ENCODE measurements at places on chromosomes 2 and 18.

GRCh38 chr2:63977904-63978303 lies 41.3 kb downstream of the VPS54 start:
- DNase-seq: no peak

GRCh38 chr2:102848366-102848839 lies 86.6 kb downstream of the TMEM182 start:
- no peak for DNase-seq

DNA sequence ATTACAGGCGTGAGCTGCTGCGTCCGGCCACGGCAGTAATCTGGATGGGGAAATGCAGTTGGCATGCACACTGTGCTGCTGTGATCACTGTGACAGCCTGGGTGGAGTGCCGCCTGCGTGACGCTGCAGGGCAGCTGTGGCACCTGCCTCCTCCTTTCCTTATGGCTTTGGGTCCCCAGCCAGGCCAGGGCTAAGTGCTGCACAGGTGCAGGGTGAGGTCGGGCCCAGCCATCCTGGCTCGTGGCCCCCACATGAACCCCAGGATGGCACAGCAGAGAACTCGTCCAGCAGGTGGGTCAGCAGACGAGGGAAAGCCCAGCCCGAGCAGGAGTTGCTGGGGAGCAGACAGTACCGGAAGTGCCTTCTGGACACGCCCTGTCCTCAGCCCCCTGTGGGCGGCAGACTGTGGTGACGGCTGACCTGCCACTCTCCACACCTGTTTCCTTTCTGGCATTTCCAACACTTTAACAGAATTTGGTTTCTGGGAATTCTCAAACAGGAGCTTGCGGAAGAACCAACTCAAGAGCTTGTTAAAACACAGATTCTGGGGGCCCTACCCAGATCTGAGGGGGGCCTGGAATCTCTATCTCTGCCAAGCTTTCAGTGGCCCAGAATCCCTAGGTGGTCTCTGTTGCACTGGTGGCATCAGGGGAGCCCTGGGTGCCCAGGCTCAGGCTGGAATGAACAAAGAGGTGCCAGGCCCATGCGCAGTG lies 16.9 kb downstream of the HS1BP3 start:
- no peak for DNase-seq

- no peak for DNase-seq
Measured at GRCh38 chr2:77807531-77808215, 285.5 kb upstream of the LRRTM4 start.

DNA sequence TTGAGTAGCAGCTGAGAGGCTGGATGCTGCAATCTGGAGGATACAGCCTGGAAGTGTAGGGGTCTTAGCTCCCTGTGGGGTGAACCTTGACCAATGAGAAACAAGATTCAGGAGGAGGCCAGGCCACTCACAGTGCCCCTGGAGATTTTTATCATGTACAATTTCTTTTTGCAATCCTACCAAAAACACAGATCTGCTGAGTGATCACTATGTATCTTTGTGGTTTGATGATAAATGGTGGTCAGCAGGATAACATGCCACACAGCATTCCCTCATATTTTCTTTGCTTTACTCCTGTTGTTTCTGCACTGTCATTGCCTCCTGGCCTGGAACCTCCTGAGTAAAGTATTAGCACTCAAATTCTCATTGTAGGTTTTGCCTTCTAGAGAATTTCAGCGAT lies 357.9 kb downstream of the THSD7B start:
- DNase-seq: no peak

- DNase-seq: no peak
Measured at GRCh38 chr18:11981192-11981542, at the start of gene IMPA2. Gene IMPA2, plus strand, starts transcription at chr18:11981507. Its CDS starts 163 bp downstream, at chr18:11981670.

DNA sequence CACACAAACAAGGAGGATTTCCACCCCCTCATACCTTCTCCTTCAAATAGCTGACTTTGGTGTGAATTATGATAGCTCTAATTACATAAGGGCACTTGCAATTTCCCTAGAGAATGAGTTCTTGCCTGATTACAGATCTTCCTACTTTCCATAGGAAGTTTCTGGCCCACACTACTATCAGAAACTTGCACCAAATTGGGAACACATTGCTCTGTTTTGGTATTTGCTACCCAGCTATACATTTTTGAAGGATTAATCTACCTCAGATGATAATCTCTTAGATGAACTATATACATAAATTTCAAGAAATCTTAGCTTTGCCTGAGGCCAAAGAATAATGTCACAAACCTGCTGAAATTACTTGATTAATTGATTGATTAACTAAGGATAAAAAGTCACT lies 4.9 kb downstream of the DCC start:
- DNase-seq: no peak

DNA sequence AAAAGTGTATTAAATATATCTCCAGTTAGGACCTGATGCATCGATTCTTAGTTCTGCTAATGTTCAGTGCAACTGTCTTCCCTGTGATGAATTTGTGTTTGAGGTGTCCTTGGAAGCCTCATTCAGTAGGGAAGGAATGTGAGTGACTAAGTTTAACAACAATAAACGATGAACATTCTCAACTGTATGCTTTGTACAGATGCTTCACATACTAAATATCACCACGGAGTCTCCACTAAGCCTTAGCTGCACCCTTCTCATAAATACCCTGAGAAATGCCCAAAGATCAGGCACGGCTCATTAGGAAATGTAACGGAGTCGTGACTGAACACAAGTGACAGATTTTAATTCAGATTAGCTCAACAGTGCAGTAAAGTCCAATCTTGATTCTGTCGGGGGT lies 24.4 kb upstream of the AGFG1 start:
- no peak for DNase-seq

GRCh38 chr2:144479138-144479537 lies 40.8 kb downstream of the ZEB2 start:
- no peak for DNase-seq

DNA sequence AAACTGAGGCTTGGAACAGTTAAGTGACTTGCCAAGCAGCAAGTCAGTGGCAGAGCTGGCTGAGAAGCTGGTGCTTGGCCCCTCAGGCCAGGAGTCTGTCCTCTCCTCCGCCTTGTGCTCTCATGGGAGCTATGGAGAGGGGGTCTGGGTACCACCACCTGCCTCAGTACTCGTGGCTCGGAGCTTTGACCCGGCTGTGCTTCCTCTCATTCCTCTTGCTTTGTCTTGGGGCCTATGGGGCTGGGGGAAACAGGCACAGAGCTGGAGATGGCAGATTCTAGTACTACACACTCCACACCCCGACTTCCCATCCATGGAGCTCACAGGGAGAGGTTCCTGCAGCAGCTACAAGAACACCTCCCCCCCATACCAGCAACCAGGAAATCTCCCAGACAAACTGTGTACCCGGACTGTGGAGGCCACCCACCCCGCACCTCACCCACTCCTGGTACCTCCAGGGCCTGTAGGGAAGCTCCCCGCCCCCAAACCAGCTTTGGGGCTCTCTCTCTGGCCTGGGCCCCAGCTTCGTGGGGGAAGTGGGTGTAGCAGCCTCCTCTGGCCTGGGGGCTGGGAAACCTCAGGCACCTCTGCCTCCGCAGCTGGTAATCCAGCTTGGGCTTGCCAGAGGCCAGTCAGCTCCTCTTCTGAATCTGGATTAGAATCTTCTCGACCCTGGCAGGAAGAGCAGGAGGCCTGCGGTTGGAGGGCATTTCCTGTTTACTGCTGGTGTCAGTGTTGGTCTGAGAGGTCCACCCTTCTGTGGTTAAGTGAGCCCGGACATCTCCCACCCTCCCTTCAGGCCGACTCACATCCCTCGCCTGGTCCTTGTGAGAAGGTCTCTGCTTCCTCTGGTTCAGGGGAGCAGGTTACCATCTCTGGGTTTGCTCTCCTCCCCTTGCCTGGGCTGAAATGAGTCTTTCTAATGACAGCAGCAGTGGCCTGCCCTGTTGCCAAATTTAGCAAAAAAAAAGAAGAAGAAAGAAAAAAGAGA lies 22.3 kb upstream of the RHOB start:
- no peak for DNase-seq

- no peak for DNase-seq
Measured at GRCh38 chr2:189265696-189266320, 86.2 kb upstream of the COL5A2 start.

- DNase-seq: no peak
Measured at GRCh38 chr18:7871560-7872456, 304.7 kb downstream of the PTPRM start.

GRCh38 chr18:59220784-59221765 lies 1.1 kb downstream of the GRP start:
- DNase-seq: no peak

GRCh38 chr2:57408587-57408986 lies 638.0 kb upstream of the VRK2 start:
- DNase-seq: no peak

GRCh38 chr2:239073745-239074530 lies 226.1 kb downstream of the TWIST2 start:
- DNase-seq: no peak

- peak; percentile 42 for DNase-seq
Measured at GRCh38 chr18:79400591-79401381, 5.1 kb downstream of the NFATC1 start.

- no peak for DNase-seq
Measured at GRCh38 chr18:23270986-23271680, 135.8 kb downstream of the CABLES1 start.

DNA sequence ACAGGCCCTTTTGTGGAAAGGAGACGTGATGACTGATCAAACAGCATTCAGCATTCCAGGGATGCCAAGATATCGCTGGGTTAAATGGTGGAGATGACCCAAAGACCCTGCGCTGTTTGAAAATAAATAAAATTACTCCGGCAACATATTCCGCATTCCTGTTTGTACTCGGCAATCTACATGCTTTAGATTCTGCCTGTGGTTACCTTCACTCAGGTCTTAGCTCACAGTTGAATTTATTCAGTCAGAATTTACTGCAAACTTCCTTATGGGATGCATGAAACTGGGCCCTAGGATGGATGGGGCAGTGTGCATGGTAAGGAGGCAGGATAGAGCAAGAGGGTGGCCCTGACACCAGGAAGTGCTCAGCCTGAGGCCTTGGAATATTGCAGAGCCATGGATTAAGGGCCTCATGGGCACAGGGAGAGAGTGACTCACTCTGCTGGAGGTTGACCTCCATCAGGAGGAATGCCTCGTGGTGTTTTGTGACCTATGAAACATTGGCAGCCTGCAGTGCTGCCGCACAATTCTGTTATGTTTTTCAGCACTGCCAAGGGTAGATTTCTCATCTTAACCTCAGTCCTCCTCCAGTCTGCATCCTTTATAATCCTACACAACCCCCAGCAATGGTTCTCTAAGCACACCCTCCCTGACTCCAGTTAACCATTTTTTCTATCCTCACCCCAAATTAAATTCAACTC lies 321.4 kb downstream of the IRS1 start:
- no peak for DNase-seq

DNA sequence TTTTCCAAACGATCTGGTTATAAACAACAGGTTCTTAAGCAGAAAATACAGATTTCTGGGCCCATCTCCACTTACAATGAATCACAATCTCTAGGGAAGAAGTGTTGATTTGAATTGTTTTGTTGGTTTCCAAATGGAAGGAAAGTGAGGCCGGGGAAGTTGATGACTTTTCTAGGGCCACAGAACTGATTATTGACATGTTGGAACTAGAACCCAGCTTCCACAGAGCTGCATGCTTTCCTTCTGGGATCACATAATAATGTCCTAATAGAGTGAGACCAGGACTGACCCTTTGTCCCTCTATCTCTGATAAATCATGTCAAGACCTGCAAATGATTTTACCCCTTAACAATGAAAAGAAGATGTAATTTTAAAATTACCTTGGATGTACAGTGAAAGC lies 332.2 kb downstream of the OSR1 start:
- no peak for DNase-seq

DNA sequence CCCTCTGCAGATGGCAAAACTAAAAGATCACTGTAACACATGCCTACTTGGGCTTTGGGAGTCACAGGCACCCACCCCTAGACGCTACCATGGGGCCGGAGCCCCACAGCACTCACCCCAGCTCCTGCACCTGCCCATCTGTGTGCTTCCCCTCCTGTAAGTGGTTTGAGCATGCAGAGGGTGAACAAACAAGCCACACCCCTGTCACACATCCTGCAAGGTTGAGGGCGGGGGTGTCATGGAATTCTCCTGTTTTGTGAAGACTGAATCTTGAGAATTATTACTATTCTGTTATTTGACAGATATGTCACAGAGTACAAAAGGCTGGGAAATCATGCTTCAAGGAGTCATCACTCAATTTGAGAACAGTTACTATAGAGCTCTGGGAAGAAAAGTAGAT lies 60.9 kb downstream of the RFTN2 start:
- DNase-seq: no peak

DNA sequence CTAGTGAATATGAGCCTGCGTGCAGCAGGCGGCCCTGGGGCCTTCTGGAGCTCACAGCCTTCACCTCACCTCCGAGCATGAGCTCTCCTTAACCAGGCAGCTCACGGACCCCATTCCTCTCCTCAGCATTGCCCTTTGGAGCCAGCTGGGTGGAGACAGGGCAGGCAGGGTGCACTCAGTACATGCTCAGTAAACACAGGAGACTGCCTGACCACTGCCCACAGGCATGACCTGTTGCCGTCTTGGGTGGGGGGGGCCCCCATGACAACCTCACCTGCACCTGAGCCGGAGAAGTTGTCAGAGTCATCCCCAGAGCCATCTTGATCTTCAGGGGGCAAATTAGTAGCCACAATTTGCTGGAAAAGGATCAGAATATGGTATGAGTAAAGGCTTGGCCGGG lies 19.9 kb downstream of the SDC1 start:
- no peak for DNase-seq

- DNase-seq: no peak
Measured at GRCh38 chr2:129803871-129804270, 175.6 kb upstream of the RAB6C start.

DNA sequence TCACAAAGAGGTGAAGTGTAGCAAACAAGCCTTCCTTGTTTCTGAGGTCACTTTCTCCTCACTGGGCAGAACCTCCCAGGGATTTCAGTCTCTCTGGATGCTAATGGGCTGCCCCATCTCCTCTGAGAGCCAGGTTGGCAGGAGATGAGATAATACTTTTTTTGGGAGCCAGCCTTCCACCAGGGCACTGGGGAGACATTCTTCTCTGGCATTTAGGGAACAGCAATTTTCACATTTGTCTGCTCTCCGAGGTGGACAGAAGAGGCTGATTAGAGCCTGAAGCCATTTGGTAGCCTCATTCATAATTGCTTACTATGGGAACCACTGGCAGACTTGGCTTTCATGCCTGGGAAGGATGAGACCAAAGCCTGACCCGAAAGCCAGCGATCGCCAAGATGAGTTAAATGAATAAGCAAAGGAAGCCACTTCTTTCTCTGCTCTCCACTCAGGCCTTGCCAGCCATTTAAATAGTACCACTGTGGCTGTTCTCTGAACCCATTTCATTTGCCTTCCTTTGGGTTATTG lies 70.1 kb downstream of the NRP2 start:
- no peak for DNase-seq

- peak; percentile 9 for DNase-seq
Measured at GRCh38 chr2:197159661-197160211, 150.8 kb downstream of the ANKRD44 start.

DNA sequence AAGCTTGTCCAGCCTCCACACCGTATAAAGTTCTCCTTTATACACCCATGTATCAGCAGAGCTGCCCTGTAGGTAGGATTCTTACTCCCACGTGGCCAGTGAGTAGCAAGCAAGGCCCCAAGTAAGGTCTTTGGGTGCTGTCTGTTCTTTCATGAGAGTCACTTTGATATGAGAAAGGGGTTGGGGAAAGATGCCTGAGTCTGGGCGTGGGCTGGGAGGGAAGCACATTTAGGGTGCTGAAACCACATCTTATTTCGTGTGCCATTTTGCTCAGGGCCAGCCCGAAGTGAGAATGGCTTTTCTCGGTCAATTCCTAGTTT lies 436 bp upstream of the ITPRIPL1 start:
- DNase-seq: no peak

- DNase-seq: no peak
Measured at GRCh38 chr2:220163486-220163885, 536.1 kb downstream of the SLC4A3 start.

Measured in effector memory CD8-positive, alpha-beta T cell (primary cell).